Heart left ventricle (tissue), 16 donors: ENCODE measurements at places on chromosomes 1 and 21.

DNA sequence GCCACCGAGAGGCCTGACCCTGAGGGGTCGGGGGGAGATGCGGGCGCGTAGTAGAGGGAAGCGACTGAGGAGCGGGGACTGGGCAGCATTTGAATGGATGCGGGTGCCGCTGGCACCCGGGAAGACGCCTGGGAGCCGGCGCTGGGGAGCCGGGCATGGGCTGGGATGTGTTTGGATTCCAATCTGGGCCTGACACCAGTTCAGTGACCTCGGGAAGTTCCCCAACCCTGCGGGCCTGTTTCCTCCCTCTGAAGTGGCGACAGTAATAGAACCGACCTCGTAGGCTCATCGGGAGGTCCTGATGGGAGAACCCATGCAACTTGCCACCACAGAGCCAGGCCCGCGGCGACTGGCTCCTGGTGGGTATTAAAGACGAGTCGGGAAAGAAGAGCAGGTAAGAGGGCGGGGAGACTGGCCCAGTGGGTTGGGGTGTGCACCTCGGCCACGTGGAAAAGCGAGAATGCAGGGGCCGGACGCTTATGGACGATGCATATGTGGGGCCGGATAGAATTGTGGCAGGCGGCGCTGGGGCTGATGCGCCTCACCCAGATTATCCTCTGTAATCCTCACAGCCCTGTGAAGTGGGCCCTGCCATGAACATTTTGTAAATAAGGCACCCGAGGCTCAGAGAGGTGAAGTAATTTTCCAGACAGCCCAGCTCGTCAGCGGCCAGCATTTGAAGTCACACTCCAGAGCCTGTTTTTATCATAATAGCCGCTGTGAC lies 105.8 kb downstream of the SLC16A1 start:
- peak overlapping the region; percentile 46 for H3K4me3 ChIP-seq
- no peaks in the 10 kb centered on the region for H3K4me1 ChIP-seq
- peaks cover 3% of the 10 kb centered on the region for H3K27me3 ChIP-seq
- no peak overlapping the region for H3K27ac ChIP-seq

DNA sequence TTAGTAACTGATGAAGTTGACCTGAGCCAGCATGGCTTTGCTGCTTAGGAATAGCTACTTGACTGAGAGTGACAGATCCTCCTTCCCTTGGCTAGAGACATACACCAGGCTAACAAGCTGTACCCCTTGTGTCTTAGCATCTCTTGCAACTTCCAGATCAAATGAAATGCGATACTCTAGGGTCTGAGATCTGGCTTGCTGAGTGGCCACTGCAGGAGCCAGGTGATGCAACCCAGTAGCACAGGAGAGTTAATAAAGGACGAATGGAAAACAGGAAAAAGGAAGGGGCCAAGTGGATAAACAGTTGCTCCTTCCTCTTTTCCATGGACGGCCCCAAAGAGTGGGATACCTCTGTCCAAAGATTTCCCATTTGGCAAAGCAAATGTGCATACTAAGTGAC lies 38.2 kb downstream of the ASTN1 start:
- no peaks in the 10 kb centered on the region for H3K4me1 ChIP-seq
- H3K36me3 ChIP-seq, result no peaks in the 10 kb centered on the region
- no peak for DNase-seq

DNA sequence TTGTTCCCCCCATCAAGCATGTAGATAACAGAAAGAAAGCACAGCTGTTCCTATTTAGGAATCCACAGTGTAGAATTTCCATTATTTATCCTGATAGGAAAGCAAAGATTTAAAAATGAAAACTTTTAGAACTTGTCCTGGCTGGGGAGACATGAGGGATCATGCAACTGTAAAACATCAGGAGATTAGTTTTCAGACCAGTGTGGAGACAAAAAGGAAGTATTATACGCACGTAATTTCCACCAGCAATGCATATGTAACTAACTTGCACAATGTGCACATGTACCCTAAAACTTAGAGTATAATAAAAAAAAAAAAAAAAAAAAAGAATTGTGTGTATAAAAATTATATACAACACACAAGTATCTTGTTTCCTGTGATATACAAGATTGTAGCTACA lies 172.4 kb downstream of the NEGR1 start:
- no peak for DNase-seq
- no peaks in the 10 kb centered on the region for H3K27me3 ChIP-seq
- no peaks in the 10 kb centered on the region for H3K36me3 ChIP-seq
- no peak overlapping the region for H3K27ac ChIP-seq

DNA sequence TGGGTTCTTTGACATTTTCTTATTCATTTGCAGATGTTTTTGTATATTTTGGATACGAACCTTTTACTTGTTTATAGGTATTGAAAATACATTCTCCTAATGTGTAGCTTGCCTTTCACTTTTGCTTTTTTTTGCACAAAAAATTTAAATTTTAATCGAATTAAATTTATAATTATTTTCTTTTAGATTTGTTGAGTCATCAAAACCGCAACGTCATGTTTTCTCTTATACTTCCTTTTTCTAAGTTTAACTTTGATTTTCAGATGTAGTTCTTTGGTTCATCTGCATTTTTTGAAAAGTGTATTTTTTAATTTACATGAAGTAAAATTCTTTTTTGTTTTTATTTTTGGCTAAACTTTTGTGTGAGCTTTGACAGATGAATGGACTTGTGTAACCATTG lies 243.7 kb upstream of the DPYD start:
- H3K27ac ChIP-seq, result no peak overlapping the region
- H3K4me1 ChIP-seq, result no peaks in the 10 kb centered on the region
- no peaks in the 10 kb centered on the region for H3K27me3 ChIP-seq
- DNase-seq, result no peak
- H3K36me3 ChIP-seq, result no peaks in the 10 kb centered on the region

DNA sequence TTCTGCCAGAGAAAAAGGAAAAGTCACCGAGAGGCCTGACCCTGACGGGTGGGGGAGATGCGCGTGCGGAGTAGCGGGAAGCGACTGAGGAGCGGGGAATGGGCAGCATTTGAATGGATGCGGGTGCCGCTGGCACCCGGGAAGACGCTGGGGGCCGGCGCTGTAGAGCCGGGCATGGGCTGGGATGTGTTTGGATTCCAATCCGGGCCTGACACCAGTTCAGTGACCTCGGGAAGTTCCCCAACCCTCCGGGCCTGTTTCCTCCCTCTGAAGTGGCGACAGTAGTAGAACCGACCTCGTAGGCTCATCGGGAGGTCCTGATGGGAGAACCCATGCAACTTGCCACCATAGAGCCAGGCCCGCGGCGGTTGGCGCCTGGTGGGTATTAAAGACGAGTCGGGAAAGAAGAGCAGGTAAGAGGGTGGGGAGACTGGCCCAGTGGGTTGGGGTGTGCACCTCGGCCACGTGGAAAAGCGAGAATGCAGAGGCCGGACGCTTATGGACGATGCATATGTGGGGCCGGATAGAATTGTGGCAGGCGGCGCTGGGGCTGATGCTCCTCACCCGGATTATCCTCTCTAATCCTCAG lies 642 bp upstream of the SLC16A1 start:
- no peaks in the 10 kb centered on the region for H3K27me3 ChIP-seq
- H3K4me1 ChIP-seq, result no peaks in the 10 kb centered on the region
- peak overlapping the region; percentile 97 for H3K27ac ChIP-seq
- H3K36me3 ChIP-seq, result no peaks in the 10 kb centered on the region

GRCh38 chr1:86370601-86371022 lies 25.5 kb downstream of the ODF2L start:
- no peaks in the 10 kb centered on the region for H3K4me1 ChIP-seq
- DNase-seq, result no peak
- no peak overlapping the region for H3K27ac ChIP-seq

GRCh38 chr1:220410611-220411010 lies 117.3 kb upstream of the MARK1 start:
- no peak overlapping the region for H3K27ac ChIP-seq
- H3K36me3 ChIP-seq, result no peaks in the 10 kb centered on the region
- H3K27me3 ChIP-seq, result no peaks in the 10 kb centered on the region
- no peak for DNase-seq

DNA sequence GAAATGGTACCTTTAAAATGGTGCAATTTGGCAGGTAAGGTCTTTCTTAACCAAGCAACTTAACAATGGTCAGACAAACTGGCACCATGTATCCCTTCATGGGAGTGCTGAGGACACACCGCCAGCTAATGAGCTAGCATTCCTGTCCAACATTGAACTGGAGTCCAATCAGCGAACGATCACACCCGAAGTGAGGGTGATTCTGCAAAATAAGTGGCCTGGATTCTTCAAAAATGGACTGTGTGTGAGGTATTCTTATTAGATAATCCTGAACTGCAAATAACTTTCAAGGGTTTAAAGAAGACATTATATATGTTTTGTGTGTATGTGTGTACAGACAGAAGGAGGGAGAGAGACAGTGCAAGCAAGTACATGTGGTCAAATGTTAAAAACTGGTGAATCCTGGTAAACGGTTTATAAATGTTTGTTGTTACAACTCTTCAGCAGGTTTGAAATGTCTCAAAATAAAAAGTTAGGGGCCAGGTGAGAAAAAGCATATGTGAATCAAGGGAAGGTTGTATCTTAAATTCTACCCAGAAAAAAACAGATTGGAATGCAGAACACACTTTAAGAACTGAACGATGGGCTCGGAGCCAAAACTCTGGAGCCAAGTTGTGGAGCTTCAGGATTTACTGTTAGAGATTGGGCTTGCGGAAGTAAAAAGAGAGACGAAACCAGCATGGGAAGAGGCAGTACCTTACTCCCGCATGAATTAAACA lies 20.9 kb downstream of the GADD45A start:
- H3K27ac ChIP-seq, result no peak overlapping the region
- peaks cover 8% of the 10 kb centered on the region for H3K36me3 ChIP-seq
- peaks cover 19% of the 10 kb centered on the region for H3K4me1 ChIP-seq
- H3K4me3 ChIP-seq, result no peak overlapping the region
- no peak for DNase-seq
